ENCODE measurements at places on chromosomes 1 and 21.

DNA sequence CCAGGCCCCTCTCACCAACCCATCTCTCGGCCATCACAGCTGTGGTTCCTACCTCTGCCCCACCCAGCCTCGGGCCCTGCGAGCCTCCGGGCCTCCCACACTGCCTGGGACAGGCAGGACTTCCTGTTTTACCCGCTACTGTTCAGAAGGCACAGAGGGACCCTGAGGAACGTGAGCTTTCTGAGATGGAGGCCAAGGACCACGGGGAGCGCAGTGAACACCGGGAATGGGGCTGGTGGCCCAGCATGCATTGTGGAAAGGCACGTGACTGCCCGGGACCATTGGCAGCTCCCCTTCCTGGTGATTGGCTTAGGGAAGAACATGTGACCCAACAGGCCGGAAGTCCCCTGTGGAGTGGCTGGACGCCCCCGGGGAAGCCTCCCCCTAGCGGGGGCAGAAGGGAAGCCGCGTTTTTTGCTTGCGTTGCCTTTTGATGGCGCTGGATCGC is 7.0 kb downstream of the S100B start:
- DNase-seq: no peak

DNA sequence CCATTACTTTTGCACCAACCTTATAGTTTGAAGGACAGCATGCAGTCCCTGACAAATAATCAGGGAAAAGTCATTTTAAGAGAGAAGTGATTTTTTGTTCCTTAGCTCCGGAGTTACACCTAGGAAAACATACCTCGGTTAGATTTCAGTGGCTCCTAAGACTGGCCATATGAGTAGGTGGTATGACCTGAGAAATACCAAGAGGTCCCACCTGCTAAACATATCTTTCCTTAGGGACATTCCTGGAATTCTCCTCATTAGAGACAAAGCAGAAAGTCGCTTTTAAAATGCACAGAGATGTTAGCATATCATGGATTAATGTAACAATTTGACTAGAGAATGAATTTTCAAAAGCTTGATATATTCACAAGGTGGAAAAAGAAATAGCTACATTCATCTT is 84.2 kb upstream of the RNPC3 start:
- no peak for DNase-seq

- no peak for DNase-seq
These were observed 308.0 kb downstream of the CAMTA1 start for GRCh38 chr1:7093297-7093696.

GRCh38 chr1:103120981-103121380 is 12.7 kb upstream of the COL11A1 start:
- DNase-seq: no peak

- DNase-seq: no peak
These were observed 19.3 kb downstream of the SPEN start for GRCh38 chr1:15866721-15867201.

- no peak for DNase-seq
These were observed 239.6 kb upstream of the BEND5 start for GRCh38 chr1:49016030-49016977.

GRCh38 chr21:43731891-43732711 is 13.2 kb downstream of the PDXK start:
- no peak for DNase-seq

- DNase-seq: no peak
These were observed 4.7 kb downstream of the SZRD1 start for GRCh38 chr1:16371725-16372124.

- DNase-seq: no peak
These were observed 40.1 kb downstream of the AHDC1 start for GRCh38 chr1:27563591-27564471.

DNA sequence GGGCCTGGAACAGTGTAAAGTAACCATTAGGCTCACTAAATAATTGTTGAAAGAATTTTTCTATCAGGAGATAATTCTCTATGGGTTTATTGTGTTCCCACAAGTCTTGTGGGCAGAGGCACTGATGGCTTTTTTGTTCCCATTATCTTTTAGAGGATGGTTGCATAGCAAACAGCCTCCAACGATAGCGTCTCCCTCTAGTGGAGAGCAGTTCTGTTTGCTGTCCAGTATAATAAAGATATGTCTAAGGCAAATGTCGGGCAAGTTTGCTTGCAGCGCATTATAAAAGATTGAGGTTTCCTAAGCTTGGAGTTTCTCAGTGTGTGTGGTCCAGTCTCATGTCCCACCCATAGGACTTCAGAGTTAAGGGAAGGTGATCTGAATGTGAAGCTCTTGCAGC is 1.3 kb upstream of the SLC6A17 start:
- DNase-seq: peak; percentile 54

DNA sequence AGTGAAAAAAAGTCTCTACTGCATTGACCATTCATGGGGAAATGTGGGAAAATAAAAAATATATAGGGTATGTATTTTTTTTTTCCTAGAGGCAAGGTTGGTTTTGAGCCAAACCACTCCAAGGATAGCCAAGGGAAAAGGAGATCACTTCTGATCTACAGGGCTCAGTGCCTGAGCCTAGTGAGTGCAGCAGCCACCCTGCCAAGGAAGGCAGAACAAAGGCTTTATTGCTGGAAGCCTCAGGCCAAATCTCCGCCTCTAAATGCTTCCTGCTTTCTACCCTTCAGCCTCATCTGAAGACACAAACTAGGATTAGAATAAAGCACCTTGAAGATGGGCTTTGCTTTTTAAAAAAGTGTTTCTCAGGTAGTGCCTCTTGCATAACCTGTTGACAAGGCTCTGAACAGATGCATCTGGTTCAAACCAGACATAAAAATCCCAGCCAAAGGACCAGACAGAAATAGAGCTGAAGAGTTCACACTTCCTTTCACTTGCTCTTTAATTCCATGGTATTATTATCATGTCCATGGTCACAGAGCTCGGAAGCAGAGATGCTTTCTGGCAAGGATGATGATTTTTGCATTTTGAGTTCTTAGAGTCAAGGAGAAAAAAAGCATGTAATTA is 10.5 kb downstream of the C1orf115 start:
- DNase-seq: peak; percentile 29

DNA sequence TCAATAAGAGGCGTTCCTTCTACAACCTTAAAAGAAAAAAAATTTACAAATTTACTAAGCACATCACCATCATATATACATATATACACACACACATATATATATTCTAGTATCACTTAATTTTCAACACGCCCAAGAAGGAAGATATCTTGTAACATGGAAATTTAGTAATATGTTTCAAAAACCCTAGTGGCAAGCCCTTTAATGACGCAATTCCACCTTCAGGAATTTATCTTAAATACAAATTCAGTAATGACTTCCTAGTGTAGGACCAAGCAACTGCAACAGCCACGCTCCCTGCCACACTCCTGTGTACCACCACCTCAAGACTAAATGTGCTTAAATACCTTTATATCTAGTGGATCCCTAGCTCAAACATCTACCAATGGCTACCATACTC is 12.5 kb downstream of the LBR start:
- no peak for DNase-seq

- no peak for DNase-seq
These were observed 96.9 kb downstream of the COP1 start for GRCh38 chr1:176110203-176110602.

DNA sequence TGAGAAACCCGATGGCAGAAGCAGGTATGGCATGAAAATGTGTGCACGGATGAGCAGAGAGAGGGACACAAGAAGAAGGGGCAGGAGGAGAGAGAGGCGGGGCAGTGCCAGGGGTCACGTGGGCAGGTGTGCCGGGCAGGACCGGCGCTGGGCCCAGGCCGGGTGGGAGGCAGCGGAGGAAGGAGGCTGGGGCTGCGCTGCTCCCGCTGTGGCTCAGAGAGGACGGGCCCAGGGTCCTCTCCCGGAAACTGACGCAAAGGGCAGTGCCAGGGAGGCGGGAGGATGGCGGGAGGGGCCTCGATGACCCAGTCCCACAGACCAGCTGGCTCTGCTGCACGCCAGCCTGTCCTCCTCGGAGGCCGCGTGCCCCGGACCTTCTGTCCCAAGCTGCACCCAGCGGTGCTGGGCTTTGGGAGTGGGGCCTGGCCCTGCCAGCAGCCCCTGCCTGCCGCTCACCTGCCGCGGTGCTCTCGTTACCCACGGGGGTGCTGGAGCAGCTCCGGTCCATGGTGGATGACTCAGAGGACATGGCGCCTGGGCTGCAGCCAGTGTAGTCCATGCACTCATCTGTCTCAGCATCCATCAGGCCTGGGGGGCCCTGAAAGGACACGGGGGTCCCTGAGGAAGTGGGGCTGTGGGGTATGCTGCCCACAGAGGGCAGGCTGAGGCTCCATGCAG is 153.9 kb downstream of the CASZ1 start:
- DNase-seq: no peak

DNA sequence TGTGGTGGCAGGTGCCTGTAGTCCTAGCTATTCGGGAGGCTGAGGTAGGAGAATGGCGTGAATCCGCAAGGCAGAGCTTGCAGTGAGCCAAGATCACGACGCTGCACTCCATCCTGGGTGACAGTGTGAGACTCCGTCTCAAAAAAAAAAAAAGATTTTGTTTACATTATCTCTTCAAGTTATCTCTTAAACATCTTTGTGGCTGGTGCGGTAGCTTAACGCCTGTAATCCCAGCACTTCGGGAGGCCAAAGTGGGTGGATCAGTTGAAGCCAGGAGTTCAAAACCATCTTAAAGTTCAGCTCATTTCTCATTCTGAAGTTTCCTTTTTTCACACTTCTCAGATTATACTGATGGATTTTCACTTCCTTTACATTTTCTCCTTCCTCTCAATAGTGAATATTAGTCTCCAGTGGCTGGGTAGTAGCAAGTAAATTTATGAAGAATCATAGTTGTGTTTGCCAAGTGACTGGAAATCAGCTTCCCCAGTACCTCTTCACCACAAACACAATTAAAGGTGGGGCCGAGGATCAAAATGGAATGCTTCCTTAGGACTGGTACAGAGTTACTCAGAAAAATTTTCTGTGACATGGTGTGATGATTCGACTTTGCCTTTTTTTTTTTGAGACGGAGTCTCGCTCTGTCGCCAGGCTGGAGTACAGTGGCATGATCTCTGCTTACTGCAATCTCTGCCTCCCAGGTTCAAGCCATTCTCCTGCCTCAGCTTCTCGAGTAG is 13.8 kb downstream of the PIP5K1A start:
- no peak for DNase-seq

DNA sequence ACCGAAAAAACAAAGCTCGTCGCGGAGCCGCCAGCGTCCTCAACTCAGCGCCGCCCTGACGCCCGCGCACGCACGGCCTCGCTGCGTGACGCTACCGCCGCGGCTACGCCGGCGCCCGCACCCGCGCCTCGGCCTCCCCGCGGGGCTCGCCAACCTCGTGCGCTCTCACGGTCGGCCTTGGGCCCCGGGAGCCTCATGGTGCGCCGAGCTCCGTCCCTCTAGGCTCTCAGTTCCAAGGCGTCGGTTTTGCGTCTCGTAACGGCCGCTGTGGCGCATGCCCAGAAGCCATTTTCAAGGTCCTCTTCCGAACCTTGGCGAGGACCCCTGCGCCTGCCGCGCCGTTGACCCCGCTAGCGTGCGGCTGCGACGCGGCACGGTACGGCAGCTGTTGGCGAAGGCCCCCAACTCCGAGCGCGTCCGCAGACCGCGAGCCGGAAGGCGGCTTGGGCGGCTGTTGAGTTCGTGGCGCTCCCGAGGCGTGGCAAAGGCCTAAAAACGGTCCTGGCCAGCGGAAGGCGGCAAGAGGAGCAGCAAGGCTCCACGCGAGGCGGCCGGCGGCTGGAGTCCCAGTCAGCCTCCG is at the start of gene HENMT1:
HENMT1 (minus strand) TSS at position 64 of the 580 bp plus-strand sequence. CDS start 1,209 bp downstream, outside the sequence.
- DNase-seq: peak; percentile 79

GRCh38 chr1:210697185-210697584 is 368.5 kb downstream of the HHAT start:
- no peak for DNase-seq

DNA sequence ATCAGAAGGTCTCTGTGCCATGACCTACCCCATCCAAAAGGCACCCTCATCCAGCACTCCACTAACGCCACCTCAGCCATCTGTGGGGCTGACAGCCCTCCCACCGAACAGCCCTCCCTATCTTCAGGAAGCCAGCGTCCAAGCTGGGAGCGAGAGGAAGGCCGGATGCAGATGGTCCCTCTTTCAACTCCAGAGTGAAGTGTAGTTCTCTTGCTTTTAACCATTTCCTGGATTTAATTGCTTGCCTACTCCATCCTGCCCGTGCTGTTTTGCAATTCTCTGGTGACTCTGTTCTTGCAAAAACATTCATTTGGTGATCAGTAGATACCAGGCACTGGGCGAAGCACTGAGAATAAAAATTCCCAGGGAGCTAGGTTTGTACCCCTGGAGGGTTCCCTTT is 8.2 kb upstream of the DYRK1A start:
- DNase-seq: no peak

- DNase-seq: peak; percentile 35
These were observed 20.4 kb downstream of the H3-3A start for GRCh38 chr1:226082959-226083301.

- DNase-seq: peak; percentile 71
These were observed 26.6 kb upstream of the LRRN2 start for GRCh38 chr1:204711947-204712701.

GRCh38 chr1:7293702-7294629 is 477.1 kb upstream of the VAMP3 start:
- DNase-seq: peak; percentile 54

- DNase-seq: no peak
These were observed 1.6 kb upstream of the CLIC4 start for GRCh38 chr1:24743404-24744211.

GRCh38 chr1:175217721-175218531 is 25.4 kb upstream of the KIAA0040 start:
- no peak for DNase-seq

- DNase-seq: peak; percentile 61
These were observed 9.9 kb downstream of the SNRPE start for GRCh38 chr1:203871114-203871880.

DNA sequence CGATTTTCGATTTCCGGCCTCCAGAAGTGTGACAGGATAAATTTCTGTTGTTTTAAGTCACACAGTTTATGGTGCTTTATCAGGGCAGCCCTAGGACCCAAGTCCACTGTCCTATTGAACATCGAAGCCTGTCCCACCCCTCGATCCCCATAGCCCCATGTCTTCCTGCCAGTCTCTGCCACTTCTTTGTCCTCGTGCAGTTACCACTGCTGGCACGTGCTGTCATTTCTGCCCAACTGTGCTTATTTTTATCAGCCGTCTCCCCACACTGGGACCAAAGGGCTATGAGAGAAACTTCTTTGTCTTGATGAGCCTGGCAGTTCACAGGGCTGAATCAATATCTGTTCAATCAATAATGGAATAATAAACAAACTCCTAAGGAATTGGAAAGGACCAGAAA is 146.7 kb downstream of the PSMG1 start:
- DNase-seq: no peak

DNA sequence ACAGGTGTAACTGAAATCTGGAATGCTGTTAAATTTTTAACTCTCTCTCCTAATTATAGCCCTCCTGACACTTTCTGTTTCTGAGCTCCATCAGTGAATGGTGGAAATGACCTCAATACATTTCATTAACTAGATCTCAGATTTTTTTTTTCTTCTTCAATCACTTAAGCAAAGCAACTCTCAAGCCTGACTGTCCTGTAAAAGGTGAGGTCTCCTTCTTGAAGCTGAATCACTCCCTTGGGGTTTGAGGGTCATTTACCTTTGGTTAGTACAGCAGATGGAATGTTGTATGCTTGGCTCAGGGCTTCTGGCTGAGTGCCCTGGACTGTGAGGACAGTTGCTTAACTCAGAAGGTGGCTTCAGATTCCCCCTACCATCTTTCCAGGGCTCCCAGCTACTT is 518.7 kb downstream of the PTPRC start:
- DNase-seq: no peak
